Renal cortex interstitium (tissue), 15 donors: ENCODE measurements at places on chromosomes 4 and X. TPM values are rescaled to one million over a fixed set of nuclear protein-coding genes. Genes with fewer than 3 reads are reported as not detected.

GRCh38 chr4:31545330-31545729 is 825.2 kb downstream of the PCDH7 start:
- no peak for DNase-seq

GRCh38 chr4:183097231-183098018 is 1.6 kb upstream of the WWC2 start:
- DNase-seq = no peak

DNA sequence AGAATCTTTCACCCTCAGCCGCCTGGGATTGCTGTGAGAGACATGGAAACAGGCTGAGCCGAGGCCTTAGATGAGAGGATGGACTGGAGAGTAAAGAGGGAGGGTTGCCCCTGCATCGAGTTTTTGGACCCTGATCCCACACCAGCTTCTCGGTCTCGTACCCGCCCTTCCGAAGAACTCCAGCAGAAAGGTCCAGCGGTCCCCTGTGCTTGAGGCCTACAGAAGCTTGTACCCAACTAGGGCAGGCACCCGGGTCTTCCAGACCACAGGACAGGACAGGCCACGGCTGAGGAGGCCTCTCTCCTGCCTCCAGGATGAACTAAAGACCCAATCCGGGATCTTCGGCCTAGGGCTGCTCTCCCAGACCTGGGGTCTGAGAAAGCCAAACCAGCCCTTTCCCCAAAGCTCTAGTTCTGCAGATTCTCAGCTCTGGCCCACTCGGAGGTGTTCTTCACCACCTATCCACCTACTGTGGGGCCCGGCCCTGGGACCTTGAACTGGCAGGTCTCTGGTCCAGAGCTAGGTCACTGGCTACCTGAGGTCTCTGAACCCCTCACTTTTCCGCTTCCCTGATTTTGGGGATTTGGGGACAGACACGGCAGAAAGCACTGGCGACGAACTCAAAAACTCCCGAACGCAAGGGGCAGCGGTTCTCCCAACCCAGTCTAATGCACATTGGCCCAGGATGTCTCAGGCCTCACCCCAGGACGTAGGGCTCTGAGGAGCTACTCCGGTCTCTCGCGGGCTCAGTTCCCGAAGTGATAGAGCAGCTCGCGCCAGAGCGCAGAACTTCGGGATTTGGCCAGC is 1.1 kb downstream of the NKX3-2 start:
- no peak for DNase-seq

GRCh38 chrX:153372949-153373348 is 28.2 kb downstream of the PNMA6E start:
- DNase-seq = no peak

HMGN5 gene
- 37.4 TPM for polyA plus RNA-seq
